ENCODE measurements at places on chromosomes 13 and 19.

DNA sequence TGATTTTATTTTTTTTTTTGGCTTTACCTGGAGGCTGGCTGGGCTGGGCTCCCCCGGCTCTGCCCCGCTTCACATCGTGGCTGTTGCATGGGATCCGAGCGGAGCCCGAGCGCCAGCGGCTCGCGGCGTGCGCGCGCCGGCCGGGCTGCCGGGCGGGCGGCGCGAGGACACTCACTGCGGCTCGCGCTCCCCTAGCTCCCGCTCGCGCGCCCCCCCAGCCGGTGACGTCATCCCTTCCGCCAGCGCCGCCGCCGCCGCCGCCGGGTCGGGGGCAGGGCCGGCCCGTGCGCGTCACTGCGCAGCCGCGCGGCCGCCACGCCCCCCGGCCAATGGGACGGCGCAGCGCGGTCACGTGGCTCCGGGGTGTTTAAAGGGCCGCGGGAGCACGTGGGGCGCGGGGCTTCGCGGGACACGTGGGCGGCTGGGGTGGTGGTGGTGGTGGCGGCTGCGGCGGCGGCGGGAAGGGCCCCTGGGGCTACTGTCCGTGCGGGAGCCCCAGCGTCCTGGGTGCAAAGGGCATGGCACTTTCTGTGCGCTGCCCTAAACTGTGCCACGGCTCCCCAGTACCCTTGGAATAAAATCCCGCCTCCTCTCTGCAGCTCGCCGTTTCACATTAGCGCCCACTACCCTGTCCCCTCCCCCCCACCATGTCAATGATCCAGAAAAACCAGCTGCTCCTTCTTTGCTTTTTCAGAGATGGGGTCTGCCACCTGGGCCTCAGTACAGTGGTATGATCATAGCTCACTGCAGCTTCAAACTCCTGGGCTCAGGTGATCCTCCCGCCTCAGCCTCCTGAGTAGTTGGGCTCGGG, at the start of gene PTPRS:
PTPRS (minus strand) TSS at position 176 of the 811 bp plus-strand sequence. CDS start 54,672 bp downstream, outside the sequence.
- DNase-seq: peak; percentile 60

DNA sequence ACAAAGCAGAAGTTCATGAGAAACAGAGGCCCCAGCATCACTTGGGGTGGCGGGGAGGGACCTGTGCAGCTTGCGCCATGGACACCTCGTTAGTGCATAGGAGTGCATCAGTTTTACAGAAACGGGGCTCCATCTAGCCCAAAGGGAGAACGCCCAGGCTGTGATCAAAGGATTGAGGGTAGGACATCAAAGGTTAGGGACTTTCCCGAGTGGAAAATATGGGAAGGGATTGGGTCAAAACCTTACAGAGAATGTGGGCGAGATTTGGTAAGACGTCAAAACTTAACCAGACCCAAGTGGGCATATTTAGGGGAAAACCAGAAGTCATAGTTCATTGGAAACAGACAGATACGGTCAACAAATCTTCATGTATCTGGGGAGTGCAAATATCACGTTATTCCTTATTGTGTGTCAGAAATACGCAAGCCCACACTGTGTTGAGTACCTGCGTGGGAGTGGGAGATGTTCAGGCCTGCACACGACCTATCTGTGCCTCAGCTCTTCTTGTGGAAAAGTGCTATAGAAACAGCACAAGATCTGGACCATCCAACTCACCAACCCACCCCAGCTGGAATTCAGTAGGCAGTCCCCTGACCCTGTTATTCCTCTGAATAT, 9.4 kb upstream of the GRAMD1A start:
- no peak for DNase-seq

- DNase-seq: no peak
Measured at GRCh38 chr19:48512504-48513288, 1.1 kb upstream of the LMTK3 start.

- DNase-seq: no peak
Measured at GRCh38 chr13:29547153-29547552, 48.3 kb downstream of the SLC7A1 start.

- DNase-seq: no peak
Measured at GRCh38 chr13:44903574-44903985, 85.7 kb downstream of the NUFIP1 start.

DNA sequence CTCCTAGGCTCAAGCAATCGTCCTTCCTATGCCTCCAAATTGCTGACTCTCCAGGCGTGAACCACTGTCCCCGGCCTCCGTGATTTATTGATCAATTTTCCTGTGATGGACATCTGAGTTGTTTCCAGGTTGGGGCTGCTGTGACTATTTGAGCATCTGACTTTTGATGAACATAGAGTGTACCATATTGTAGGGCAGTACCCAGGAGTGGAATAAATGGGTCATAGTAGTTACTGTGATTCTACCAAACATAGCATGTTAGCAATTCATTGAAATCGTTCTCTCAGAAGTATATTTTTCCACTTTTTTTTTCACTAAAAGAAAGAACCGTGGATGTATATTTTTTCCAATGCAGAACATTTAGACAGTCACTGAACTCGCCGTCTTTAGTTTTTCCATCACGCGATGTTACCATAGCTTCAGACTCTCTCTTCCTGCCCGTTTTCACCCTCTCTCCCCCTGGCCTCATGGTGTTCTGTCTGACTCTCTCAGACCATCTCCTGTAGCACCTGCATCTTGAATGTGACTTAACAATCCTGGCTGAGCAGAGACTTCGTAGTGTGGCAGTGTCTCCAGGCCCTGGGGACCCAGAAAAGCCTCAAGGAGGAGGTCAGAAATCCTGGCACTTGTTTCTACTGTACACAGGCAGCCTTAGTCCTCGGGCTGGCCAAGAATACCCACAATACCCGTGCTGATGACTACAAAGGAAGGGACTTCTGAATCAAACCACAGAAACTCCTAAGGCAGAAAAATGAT, 3.2 kb upstream of the RASGRP4 start:
- DNase-seq: no peak

DNA sequence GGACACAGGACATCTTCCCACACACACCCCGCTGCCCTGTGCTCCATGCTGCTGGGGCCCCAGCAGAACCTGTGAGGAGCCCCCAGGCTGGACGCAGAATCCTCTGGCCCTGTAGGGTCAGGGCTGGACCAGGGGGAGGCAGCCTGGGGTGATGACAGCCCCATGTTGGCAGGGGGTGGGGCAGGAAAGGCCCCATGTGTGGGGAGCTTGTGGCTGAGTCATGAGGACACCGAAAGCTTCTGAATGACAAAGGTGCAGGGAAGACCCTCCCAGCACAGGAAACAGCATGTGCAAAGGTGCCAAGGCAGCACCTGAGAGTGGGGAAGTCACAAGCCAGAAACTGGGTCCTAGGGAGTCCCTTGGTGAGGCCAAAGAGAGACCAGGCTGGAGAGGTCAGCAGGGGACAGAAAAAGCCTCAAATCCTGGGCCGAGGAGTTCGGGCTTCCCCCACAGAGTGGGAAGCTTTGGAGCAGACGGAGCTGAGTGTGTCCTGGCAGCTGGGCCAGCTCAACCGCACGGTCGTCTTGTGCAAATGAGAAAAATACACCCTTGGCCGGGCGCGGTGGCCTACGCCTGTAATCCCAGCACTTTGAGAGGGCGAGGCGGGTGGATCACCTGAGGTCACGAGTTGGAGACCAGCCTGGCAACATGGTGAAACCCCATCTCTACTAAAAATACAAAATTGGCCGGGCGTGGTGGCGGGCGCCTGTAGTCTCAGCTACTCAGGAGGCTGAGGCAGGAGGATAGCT, 17.5 kb downstream of the ATP8B3 start:
- no peak for DNase-seq

DNA sequence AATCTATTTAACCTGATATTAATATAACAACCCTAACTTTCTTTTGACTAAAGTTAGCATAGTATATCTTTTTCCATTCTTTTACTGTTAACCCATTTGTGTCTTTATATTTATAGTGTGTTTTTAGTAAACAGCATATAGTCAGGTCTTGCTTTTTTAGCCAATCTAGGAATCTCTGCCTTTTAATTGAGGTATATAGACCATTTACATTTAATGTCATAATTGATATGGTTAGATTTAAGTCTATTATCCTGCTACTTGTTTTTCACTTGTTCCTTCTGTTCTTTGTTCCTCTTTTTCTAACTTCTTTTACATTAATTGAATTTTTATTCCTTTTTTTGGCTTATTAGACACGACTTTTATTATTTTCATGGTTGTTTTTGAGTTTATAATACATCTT, 174.4 kb downstream of the KCTD15 start:
- no peak for DNase-seq

DNA sequence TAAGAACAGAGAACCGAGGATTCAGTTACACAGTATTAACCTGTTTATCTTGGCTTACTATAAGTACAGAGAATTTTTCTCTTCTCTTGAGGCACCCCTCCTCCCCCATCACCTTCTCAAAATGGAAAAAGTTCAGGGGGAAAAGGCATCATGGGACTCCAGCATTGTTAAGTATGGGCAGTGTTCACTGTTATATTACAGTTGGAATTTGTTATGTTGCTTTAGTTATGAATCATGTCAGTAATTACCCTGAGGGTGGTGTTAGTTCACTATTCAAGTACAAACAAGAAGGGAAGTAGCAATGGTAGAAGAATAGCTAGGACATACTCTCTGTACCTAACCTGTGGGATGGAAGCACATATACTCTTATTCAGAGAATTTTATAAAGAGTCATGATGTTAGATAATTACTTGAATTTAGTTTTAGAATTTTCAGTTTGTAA, 12.0 kb downstream of the LPAR6 start:
- no peak for DNase-seq

- DNase-seq: no peak
Measured at GRCh38 chr19:38135150-38135998, 88.6 kb downstream of the DPF1 start.

DNA sequence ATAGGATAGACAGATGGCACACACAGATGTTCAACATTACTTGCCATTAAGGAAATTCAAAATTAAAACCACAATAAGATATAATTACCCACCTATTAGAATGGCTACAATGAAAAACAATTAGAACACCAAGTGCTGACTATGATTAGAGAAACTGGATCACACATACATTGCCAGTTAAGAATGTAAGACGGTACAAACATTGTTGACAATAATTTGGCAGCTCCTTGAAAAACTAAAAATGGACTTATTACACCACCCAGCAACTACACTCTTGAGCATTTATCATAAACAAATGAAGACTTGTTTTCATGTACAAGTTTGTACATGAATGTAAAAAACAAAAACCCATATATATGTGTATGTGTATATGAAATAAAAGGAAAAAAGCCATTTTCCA, 13.7 kb downstream of the ZNF461 start:
- no peak for DNase-seq

- DNase-seq: no peak
Measured at GRCh38 chr13:82803341-82803740, 1078.9 kb downstream of the SLITRK1 start.

GRCh38 chr19:11963566-11964355, 1.1 kb upstream of the ZNF763 start:
- peak; percentile 58 for DNase-seq

DNA sequence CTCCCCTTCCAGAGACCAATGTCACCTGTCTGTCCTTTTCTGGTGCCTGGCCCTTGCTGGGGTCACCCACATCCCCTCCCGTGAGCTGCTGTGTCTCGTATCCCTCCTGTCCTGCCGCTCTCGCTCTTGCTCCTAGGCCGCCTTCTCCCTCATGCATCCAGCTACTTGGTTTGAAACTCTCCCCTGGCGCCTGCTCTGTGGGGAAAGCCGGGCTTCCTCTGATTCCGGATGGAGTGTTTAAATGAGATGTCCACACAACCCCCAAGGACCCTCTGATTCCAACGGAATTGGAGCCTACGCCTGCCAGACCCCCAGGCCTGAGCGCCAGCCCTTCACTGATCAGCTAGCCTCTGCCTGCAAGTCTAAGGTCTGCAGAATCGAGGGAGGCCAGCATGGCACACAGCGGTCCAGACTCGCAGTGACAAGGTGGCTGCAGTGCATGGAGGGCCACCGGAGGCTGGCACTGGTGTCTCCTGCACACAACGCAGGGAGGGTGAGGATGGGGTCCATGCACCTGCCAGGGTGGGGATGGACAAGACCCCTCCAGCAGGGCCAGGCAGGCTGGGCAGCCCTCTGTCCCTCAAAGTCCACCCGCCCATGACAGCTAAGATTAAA, 47.2 kb downstream of the RFX2 start:
- no peak for DNase-seq

- no peak for DNase-seq
Measured at GRCh38 chr13:37302686-37303085, 197.2 kb upstream of the CSNK1A1L start.

Data from stimulated activated CD4-positive, alpha-beta T cell treated with anti-CD3 and anti-CD28 coated beads, Interleukin-1b, Interleukin-23, amount 100 ng/mL, for 4 hours (primary cell).